Occipital lobe (tissue), 3 donors: ENCODE measurements at places on chromosomes 16 and 17. TPM values are rescaled to one million over a fixed set of nuclear protein-coding genes. Genes with fewer than 3 reads are reported as not detected.
A peak's percentile ranks its signal among the peaks of the same experiment; 100 is the strongest.

The TNFRSF17 gene
- total RNA-seq: not detected

The NXPH3 gene
- 17.9 TPM for total RNA-seq

The TNFRSF13B gene
- total RNA-seq: not detected

The LITAFD gene
- not detected for total RNA-seq

The SCNN1B gene
- not detected for total RNA-seq

The PLA2G10 gene
- not detected for total RNA-seq

The SLC6A2 gene
- not detected for total RNA-seq

The ACSM3 gene
- 0.47 TPM for total RNA-seq

The CES4A gene
- 15.4 TPM for total RNA-seq

DNA sequence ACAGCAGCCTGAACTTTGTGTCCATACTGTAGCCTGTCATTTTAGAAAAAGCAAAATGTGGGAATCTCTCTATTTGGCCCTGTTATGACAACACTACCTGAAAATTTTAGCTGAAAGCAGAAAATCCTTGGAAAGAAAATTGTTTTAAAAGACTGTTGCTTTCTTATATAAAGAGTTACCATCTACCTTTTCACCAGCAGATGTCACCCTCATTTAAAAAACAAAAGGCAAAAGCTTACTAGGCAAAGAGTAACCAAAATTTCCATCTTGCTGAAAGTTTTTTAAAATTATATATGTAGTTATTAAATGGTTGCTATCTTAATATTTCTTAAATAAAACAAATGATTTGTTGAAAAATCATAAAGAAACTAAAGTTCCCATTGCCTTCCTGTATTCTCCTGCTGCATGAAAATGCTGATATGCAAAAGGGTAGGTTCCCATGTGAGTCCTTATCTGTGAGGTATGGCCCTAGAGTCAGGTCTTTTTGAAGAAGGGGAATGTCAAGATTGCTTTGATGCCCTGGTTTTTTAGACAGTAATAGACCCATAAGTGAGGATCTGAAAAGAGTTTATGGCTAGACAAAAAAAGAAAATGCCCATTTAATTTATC is 61.0 kb downstream of the TNRC6C start:
- no peak for DNase-seq

DNA sequence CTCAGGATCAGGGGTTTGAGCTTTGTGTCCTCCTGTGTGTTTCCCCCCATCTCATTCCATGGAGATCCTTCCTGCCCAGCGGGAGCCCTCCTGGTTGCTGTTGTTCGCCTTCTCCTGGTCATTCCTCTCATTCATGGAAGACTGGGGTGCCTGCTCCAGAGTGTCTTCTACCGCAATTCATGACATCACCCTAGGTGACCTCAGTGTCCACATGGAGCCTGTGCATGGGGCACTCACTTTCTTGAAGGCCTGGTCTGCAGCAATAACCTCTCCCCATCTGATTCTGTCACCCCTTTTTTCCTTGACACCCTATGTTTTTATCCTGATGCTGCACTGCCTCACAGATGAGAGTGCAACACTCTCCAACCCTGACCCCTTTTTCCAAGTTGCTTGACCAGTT is 21.4 kb upstream of the ARHGAP17 start:
- no peak for DNase-seq

- DNase-seq: peak; percentile 17
These were observed 18.4 kb downstream of the PDILT start for GRCh38 chr16:20385844-20386832.

GRCh38 chr17:27315322-27315721 is 21.4 kb downstream of the WSB1 start:
- no peak for DNase-seq

DNA sequence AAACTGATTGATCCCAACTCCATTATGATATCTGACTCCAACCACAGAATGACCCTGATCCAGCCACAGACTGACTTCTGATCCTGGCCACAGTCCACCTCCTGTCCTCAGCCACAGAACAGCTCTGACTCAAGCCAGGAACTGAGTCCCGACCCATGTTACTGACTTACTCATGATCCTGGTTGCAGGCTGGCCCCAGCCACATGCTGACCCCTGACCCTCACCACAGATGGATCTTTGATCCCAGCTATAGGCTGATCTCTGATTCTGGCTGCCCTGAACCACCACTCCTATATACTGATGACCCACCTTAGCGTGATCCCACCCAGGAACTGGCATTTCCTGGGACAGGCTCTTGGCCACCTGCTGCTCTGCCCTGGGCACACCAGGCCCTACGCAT is 32.2 kb upstream of the IL21R start:
- no peak for DNase-seq

DNA sequence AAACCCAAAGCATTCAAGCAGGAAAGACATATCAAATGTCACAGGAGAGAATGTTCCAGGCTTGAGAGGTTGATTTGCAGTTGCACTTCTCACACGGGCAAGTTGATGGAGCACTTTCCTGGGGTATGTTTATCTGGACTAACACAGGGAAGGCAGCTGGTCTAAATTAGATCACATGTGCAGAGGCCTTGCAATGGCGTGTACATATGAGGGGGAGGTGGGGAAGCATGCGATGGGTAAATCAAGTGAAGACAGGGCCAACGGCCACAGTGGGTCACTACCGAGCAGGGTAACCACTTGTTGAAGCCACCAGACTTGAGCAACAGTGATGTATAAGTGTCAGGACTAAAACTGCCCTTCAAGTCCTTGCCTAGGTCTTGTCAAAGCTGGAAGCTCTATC is 156.6 kb upstream of the MAF start:
- DNase-seq: no peak

DNA sequence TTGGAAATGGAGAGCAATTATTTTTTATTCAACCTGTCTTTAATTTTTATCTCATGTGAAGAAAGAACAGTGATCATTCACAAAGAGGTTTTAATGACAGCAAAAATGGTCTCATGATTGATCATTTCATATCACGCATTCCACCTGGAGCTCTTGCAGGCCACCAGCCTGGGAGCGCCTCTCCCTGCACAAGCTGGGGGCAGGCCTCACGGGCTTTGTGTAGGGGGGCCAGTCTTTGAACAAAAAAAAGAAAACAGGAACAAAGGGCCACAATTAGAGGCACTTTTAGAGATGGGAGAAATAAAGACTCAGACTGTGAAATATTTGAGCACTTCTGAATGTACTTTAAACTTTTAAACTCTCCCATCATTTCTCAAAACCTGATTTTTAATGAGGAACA is 232.9 kb downstream of the CHD9NB start:
- DNase-seq: no peak

DNA sequence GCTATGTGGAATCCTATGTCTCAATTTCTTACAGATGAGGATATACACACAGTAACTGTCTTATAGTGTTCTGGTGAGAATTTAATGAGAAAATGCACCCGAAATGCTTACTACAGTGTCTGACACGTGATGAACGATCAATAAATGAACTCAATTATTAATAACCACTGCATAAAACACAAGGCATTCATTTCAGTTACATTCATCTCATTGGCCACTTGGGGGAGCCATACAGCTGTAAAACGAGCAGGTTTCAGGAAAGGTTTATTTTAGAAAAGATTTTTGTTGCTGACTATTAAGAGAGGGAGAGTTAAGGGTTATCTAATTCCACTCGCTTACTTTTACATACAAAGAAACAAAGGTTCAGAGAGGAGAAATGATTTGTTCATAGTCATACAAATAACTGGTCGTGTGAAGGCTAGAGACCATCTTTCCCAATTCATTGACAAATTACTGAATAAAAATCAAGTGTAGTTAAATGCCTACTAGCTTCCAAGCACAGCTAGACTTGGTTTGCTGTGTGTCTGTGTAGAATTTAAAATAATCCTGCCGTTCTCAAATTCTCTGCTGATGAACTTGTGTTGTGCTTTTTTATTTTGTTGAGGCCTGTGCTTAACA is 160.1 kb downstream of the MAP2K4 start:
- no peak for DNase-seq

DNA sequence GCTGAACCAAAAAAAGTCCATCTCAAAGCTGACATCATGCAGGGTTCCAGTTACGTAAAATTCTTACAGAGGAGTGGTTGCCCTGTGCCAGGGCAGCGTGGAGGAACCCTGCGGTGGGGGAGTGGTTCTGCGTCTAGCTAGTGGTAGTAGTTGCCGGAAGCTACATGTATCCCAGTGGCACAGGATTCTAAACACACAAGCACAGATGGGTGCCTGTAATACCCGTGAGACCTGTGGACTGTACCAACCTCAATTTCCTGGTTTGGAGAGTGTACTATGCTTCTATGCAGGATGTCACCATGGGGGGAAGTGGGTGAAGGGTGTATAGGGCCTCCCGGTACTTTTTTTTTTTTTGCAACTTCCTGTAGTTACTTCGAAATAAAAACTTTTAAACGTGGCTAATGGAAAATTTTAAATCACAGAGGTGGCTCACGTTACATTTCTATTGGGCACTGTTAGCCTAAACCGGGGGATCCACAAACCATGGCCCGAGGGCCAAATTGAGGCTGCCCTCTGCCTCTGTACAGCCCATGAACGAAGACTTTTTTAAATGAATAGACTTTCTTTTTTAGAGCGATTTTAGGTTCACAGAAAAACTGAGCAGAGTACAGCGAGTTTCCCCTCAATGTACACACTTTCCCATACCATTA is 38.5 kb downstream of the TBC1D16 start:
- DNase-seq: no peak

GRCh38 chr17:82153745-82154375 is 55.8 kb upstream of the FASN start:
- peak; percentile 65 for DNase-seq

GRCh38 chr17:79444198-79444597 is 166.7 kb downstream of the RBFOX3 start:
- DNase-seq: no peak

- no peak for DNase-seq
These were observed 124.2 kb downstream of the METRNL start for GRCh38 chr17:83203472-83204221.

- no peak for DNase-seq
These were observed 41.7 kb downstream of the WDR59 start for GRCh38 chr16:74942977-74943918.

GRCh38 chr16:30662449-30662848 is 4.2 kb downstream of the FBRS start:
- no peak for DNase-seq

DNA sequence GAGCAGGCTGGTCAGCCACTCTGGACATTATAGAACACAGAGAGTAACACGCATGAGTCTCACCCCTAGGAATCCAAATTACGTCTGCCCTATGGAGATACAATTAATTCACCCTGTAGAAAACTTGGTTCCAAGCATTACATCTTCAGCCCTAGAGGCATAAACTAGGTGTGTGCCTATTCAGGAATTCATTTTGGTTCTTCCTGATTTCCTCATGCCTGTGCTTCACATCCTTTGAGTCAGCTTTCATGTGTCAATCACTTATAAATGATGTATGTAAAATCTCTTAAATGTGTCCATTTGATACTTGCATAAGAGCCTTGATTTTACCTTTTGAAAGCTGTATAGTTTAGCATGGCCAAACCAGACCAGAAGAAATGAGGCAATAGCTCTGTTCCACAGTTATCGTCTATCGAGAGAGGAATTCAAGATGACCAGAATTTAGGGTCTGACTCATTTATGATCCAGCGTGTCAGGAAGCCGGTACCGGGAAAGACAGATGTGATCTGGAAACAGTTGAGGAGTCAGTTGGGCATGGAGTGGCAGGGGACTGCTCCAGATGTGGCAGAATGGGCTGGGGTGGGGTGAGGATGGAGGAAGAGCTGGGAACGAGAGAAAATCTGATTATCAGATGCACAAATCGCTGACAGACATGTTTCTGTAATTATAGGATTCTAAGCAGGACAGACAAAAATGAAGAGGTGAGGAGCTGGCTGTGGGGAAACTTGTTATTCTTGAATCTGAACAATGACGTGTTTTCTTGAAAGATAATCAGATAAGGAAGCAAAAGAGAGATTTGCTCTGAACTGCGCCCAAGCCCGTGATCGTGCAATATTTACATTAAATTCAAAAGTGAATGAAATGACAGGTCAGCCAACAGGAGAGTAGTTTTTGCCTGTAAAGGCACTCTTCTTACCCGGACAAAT is 76.7 kb downstream of the C16orf95 start:
- no peak for DNase-seq

DNA sequence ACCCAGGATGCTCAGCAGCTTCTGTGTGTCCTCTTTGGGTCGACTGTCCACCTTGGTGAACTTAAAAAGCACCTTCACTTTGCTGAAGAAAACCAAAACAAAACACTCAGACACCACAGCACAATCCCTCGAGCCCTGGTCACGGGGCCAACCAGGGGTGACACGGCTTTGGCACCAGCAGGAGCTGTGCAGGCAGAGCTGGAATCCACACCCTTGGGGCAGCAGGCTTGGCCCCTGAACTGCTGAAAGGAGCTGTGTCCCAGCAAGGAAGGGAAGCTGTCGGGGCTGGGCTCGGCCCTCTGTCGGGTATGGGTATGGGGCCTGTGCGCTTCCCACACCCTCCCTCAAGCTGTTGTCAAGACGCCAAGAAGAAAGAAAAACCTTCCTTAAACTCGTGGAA is 7.6 kb upstream of the PLD6 start:
- DNase-seq: no peak

- no peak for DNase-seq
These were observed 19.7 kb upstream of the MEIOC start for GRCh38 chr17:44636562-44636961.

DNA sequence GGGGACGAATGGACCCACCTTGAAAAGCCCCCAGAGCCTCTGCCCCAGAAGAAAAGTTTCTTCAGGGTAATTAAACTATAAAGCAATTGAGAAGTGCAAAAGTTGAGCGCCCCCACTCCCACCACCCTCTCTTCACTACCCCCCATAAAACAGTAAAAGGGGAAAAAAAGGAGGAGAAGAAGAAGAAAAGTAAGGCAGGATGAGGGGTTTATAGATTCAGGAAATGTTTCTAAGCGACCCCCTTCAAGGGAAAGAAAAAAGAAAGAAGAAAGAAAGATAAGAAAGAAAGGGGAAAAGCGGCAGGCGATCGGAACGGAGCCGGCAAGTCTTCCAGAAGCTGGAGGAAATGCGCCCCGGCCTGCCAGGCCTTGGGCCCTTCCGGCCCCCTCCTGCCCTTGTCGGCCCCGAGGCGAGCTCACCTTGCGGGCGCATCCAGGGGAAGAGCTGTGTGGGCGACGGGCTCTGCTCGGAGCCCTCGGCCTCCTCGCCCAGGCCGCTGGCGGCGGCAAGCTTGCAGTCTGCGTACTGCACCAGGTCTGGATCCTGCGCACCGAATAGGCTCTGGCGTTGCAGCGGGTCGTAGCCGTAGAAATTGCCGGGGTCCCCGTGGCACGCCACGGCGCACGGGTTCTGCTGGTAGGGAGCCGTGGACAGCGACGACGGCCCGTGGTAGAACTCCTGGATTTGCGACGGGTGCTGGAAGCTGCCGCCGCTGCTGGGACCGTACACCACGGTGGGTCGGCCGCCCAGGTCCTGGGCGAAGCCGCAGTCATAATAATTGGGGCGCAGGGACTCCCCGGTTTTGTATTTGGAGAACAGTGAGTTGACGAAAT is 1.0 kb downstream of the HOXB8 start:
- DNase-seq: no peak

GRCh38 chr17:6713130-6713917 is at the start of gene SLC13A5:
Gene SLC13A5, minus strand, starts transcription at chr17:6713369. Its CDS starts 36 bp downstream, at chr17:6713333.
- DNase-seq: no peak

- DNase-seq: no peak
These were observed 449.3 kb downstream of the KCNJ2 start for GRCh38 chr17:70618641-70619040.
